ENCODE measurements at places on chromosomes 1 and 21.
A peak's percentile ranks its signal among the peaks of the same experiment; 100 is the strongest.

- DNase-seq = no peak
Observed at GRCh38 chr1:183505454-183506089, 33.3 kb downstream of the SMG7 start.

DNA sequence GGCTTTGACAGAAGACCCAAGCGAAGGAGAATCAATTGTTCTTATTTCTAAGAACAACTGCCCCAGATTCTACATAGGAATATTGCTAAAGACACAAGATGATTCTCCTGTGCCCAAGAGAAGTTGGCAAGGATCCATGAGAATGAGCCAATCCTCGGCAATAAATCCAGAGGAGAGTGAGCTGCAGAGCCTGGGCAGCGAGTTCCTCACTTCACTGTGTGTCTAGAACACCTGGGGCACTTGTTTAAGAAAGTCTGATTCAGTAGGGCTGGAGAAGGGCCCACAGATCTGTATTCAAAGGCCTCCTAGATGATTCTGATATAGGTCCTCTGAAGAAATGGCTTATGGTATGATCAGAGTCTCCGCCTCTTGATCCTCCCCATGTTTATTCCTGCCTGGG, 31.8 kb downstream of the GADD45A start:
- DNase-seq = no peak

GRCh38 chr1:73604211-73604610, 593.8 kb downstream of the LRRIQ3 start:
- no peak for DNase-seq

- DNase-seq = no peak
Observed at GRCh38 chr1:153513666-153514065, 22.1 kb downstream of the S100A6 start.

- DNase-seq = peak; percentile 72
Observed at GRCh38 chr1:216723274-216723780, at the start of gene ESRRG. TSS of gene ESRRG (minus strand) at chr1:216723429. CDS start at chr1:216723299, 130 bp downstream.

- DNase-seq = no peak
Observed at GRCh38 chr1:228207381-228207810, 448 bp upstream of the OBSCN start.

DNA sequence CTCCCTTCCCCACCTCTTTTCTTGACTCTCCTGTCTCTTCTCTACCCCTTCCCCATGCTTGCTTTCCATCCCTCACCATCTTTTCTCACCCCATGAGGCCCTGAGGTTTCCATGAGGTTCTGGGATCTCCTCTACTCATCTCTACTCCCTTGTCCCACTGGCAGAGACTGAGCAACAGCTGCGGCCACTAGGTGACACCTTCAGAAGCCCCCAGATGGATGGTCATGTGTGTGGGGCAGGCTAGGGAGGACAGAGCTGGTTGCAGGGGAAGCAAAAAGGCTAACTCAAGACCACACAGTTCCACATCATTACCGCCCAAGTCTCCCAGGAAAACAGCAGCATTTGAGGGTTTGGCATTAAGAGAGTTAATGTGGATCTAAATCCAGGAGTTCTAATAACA, 45.0 kb downstream of the LRRN2 start:
- no peak for DNase-seq

- DNase-seq = no peak
Observed at GRCh38 chr1:65429806-65430205, 9.3 kb downstream of the LEPR start.

GRCh38 chr1:190436615-190437014, 41.0 kb downstream of the BRINP3 start:
- no peak for DNase-seq

DNA sequence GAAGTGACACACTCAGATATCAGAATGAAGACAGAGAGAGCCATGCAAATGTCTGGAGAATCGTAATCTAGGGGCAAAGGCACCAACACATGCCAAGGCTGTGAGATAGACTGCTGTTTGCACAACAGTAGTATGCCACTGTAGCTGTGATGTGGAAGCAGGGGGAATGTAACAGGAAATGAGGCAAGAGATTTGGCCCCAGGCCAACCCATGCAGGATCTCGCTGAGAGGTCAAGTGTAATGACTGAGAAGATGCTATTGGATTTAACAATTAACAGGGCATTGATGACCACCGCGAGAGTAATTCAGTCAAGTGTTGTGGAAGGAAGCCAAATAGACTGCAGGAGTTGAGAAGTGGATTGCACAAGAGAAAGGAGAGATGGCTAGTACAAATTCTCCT, 107.3 kb upstream of the ST6GALNAC5 start:
- DNase-seq = peak; percentile 40

DNA sequence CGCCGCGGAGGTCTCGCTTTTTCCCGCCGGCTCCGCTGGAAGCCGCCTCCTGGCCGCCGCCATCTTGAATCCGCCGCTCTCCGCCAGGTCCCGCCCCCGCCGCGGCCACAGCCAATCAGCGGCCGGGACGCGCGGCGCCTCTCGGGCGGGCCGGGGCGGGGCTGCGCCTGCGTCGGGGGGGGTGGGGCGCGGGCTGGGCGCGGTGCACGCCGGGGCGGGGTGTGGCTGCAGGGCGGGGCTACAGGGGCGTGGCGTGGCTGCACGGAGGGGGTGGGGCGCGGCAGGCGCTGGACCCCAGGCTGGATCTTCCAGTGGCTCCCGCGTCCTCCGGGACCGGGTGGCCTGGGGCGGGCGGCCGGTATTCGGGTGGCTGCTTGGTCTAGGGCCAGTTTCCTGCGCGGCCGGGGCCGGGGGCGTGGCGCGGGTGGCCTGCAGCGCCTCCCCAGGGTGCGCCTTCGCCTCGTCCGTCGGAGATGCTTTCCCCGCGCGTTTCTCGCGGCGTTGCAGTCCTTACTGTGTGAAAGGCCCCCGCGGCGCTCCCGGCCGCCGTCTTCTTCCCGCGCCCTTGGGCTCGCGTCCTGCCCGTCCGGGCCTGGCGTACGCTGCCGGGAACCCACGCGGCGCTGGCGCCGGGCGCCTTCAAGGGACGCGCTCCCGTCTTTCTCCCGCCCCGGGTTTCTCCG, 575 bp downstream of the PCNT start:
- peak; percentile 95 for DNase-seq

DNA sequence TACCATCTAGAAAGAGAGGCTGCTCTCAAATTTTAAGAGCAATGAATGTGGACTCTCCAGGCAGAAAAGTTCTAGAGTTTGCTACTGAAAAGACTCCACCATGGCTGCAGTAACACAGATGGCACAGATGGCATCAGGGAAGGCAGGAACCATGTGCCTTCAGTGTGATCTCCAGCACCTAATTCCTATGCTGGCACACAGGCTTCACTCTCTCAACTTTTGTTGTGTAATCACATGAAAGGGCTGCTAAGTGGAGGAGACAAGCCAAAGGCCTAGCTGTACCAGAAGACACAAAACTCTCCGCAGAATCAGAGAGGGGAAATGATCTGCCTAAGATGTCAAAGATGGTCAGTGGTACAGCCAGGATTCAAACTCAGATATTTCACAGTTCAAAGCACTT, 31.1 kb downstream of the ERI3 start:
- DNase-seq = no peak

DNA sequence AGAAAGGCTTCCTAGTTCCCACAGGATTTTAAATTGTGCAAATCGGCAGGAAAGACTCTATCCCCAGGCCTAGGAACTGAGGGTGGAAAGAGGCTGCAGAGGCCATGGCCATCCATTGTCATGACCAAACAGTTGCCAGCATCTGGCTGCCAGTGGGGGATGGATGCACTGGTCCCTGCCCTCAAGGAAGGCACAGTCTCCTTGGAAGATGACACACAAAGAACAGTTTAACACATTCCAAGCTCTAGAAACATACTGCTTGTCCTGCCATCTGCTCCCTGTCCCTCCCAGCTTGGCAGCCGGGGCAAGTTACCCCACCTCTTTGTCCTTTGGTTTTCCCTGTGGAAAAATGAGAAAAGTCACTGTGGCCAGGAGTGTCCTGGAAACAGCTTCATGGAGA, 83.2 kb downstream of the BCAR3 start:
- no peak for DNase-seq

DNA sequence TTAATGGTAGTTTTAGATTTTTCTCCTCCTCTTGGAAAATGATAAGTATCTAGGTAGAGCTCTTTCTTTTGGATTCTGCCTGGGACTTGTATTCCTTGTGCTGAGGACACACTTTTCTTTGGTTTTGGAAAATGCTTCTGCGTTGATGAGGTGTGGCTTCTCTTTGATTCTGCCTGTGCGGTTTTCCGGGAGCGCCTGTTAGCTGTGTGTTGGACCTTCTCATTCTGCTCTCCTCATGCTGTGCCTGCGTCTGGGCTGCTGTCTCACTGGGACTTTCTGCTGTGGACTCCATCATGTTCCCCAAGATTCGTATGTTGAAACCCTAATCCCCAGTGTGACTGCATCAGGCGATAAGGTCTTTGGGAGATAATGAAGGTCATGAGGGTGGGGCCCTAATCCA, 21.0 kb downstream of the C1orf174 start:
- no peak for DNase-seq

DNA sequence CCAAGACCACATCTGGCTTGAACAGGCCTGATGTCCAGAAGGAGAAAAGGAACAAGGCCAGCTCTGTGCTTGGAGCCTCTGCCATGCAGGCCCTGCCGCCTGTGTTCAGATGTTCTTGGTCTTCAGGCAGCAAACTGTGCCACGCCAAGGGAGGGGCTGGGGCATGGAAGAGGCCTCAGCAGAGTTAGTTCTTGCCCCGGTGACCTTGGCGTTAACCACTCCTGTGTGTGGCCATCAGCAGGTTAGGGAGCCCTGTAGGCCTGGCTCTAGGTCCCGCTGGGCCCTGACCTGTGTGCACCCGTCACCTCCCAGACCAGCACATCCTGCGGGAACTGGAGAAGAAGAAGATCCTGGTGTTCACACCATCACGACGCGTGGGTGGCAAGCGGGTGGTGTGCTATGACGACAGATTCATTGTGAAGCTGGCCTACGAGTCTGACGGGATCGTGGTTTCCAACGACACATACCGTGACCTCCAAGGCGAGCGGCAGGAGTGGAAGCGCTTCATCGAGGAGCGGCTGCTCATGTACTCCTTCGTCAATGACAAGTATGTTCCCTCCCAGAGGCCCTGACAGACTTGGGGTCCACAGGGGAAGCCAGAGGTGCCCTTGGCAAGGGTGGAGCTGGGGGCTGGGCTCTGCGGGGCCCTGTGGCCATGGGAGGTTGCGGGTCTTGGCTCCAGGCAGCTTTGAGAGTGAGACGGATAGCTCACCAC, 7.1 kb downstream of the ZC3H12A start:
- DNase-seq = no peak

DNA sequence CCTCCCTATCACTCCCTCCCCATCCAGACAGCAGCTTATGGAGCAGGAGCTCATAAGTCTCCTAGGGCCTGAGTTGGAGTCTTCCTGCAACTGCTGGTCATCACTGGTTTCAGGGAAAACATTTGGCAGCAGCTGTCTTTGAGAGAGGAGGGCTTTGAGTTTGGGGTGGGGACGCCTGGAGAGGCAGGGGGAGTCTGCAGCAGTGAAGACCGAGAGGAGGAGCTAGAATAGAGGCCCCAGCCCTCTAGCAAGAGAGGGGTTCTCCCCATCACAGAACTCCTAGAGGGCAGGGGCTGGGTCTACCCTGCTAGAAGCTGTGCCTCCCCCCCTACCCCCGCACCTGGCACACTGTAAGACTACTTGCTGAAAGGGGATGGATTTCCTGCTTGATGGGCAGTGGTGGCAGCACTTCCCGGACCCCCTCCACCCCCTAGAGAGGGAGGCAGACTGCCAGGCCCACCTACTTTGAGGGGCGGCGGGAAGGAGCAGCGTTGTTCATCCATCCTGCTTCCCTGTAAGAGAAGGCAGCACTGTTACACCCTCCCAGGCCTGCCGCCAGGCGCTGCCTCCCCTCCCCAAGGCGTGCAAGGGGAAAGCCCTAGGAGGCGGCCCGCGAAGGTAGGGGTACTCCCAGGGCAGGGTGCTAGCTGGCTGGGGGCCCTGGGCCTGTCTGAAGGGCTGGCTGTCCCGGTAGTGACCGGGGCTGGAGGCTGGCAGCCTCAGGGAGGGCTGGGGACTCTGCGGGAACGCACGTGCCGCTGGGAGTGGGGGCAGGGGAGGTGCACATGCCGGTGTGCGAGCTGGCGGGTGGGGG, 50.4 kb downstream of the RAP1GAP start:
- peak; percentile 69 for DNase-seq

GRCh38 chr1:87723193-87723592, 394.5 kb downstream of the LMO4 start:
- no peak for DNase-seq

DNA sequence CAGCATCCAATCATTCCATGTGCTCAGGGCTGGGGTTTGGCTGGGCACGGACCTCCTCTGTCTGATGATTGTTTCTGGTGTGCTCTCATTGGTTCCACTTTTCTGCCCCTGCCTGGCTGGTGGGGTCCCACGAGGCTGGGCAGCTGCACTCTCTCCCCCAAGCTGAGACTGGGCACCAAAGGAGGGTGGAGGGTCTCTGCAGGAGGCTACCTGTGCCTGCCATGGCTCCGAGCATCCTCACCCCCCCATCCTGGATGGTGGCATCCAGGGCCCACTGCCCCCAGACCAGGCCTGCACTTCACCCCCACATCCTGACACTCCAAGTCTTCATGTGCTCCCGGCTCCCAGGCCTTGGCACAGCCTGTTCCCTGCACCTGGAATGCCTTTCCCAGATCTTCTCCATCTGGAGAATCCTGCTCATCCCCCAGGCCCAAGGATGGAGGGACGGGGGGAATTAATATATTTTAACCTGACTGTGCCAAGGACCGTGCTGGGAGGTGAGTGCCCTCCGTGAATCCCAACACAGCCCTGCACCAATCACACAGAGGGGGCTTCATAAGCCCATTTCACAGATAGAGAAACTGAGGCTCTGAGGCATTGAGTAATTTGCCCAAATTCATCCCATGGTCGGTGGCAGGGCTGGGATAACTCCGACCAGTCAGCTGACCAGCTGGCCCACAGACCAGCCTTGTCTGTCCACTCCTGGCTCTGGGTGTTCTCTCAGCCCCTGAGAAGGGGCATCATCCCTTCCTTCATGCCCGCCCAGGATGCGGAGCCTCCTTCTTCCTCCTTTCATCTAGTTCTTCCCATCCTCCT, 403.4 kb downstream of the MATN1 start:
- DNase-seq = no peak

GRCh38 chr1:204623894-204624361, 61.6 kb downstream of the LRRN2 start:
- no peak for DNase-seq

GRCh38 chr21:45290948-45291612, 3.4 kb upstream of the POFUT2 start:
- DNase-seq = peak; percentile 73

- DNase-seq = peak; percentile 78
Observed at GRCh38 chr1:226526801-226527595, 21.6 kb upstream of the STUM start.

DNA sequence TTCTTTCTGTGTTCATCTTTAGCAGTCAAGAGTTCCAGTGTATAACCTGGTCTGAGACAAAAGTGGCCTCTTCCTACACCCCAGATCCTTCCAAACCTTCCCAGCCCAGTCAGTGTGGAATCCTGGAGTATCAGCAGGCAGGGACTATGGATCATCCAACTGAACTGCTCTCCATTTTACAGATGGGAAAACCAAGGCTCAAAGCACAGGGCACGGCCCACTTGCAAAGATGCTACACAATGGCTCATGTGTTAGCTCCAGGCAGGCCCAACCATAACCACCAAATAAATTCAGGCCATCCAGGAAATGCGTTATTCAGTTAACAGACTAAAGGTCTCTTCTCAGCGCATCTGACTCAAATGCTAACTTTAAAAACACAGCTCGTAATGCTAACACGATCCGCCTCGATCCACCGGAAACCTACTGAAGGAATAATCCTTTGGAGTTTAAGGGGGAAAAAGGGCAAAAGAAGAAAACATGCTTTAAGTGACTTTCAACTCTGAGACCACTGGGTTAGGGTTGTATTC, 7.1 kb downstream of the GLIS1 start:
- DNase-seq = no peak

All from right cardiac atrium (tissue), 5 donors.